ENCODE measurements at places on chromosomes 5 and 9. TPM values are rescaled to one million over a fixed set of nuclear protein-coding genes. Genes with fewer than 3 reads are reported as not detected.

DNA sequence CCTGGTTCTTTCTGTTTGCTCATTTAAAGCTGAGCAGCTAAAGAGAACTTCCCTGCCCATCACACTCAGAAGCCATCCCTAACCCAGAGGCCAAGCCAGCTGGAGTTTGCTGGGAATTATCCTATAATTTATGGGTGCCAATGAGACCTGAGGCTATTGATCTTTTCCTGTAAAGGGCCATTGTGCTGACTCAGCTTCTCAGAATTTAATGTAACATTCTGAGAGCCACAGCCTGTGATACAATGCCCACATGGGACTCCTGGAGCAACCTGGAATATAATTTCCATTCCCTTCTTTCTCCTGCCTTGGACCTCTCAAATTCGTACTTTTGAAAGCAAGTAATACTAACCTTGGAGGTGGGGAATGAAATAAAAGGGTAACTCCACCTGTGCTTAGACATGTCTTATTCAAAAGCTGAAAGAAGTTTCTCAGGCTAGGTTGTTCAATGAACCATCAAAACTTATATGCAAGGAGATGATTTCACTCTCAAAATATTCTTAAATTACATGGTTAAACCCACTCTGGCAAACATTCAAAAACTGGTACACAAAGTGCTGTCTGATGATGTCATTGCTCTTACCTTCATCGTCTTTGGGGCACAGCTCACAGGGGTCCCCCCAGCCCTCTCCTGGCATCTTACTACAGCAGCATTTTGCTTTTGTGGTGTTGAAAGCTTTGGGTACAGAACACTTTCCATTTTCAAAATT, 206.7 kb downstream of the SLC12A2 start:
- DNase-seq: no peak

GRCh38 chr5:10153394-10153793, 96.3 kb downstream of the ATPSCKMT start:
- DNase-seq: no peak

Gene CCNI2
- not detected for polyA plus RNA-seq

Gene STK10
- 3.7 TPM for polyA plus RNA-seq

Gene PRELID2
- polyA plus RNA-seq: 0.39 TPM

GRCh38 chr5:99349787-99350186, 421.0 kb upstream of the CHD1 start:
- no peak for DNase-seq

- DNase-seq: no peak
Observed at GRCh38 chr9:1881708-1882295, 133.3 kb upstream of the SMARCA2 start.

DNA sequence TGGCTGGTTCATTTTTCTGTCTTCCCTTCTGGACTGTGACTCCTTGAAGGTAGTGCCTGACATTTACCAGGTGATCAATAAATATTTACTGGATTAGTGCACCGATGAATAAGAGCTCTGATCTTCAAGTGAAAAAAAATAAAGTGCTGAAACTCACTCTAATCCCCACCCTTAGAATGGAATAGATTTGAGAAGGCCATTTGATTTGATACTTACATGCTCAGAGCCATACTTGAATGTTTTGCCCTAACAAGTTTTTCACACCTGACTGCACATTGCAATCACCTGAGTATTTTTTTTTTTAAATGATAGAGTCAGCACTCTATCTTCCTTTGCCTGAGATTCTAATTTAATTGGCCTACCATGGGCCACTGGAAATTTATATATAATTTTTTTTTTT, 105.7 kb downstream of the LRRC70 start:
- no peak for DNase-seq

Gene SEMA6A
- polyA plus RNA-seq: 1.1 TPM

DNA sequence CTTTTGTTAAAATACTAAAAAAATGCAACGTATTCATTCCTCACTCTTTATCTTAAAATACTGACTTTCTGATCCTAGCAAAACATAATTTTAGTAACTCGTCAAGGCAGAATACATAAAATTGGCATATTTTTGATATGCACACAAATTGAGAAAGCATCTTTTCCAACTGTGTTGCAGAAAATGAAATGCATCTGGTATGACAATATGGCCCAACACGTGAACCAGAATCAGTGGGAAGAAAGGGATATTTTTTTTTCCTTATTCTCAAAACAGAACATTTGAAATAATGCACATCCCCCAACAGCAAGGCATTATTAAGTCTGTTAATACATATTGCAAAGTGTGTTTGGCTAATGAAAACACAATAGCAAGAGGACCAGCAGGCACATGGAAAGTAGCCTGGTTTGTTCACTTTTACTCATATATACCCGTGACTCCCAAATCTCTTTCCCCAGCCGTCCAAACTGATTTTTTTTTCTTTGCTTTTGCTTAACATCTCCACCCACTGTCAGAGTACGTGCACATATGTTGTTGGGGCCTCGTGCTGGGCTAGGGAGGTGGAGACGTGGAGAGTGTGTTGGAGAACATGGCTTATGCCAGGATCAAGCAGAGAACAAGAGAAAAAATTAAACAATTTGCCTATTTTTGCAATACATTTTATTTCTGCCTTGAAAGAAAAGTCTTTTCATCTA, 4.3 kb downstream of the MCTP1 start:
- DNase-seq: no peak

GRCh38 chr9:26937816-26938371, 9.1 kb downstream of the PLAA start:
- DNase-seq: no peak

- DNase-seq: no peak
Observed at GRCh38 chr9:77176686-77177142, 620 bp upstream of the VPS13A start.

Gene CCL21
- 2.4 TPM for polyA plus RNA-seq
